ENCODE measurements at places on chromosomes 6 and 20. TPM values are rescaled to one million over a fixed set of nuclear protein-coding genes. Genes with fewer than 3 reads are reported as not detected.

NR2E1 gene
- total RNA-seq = not detected

PTCHD4 gene
- 0.07 TPM for total RNA-seq

LZTS3 gene
- total RNA-seq = 2.7 TPM

RAE1 gene
- 65.9 TPM for total RNA-seq

KHDC1L gene
- total RNA-seq = 0.20 TPM

PRDM13 gene
- total RNA-seq = 1.1 TPM

ATP6V1G2 gene
- total RNA-seq = 0.40 TPM

SLC25A27 gene
- total RNA-seq = 1.0 TPM

TMEM30A gene
- total RNA-seq = 51.6 TPM

OTOR gene
- total RNA-seq = not detected

BANF2 gene
- total RNA-seq = not detected

C6orf62 gene
- 54.0 TPM for total RNA-seq

PTCRA gene
- total RNA-seq = not detected

SLCO4A1 gene
- 10.2 TPM for total RNA-seq

COL11A2 gene
- 0.72 TPM for total RNA-seq

FNDC1 gene
- 0.21 TPM for total RNA-seq

DAAM2 gene
- 0.02 TPM for total RNA-seq

TMEM14B gene
- 167 TPM for total RNA-seq

COX4I2 gene
- total RNA-seq = not detected

All from A549 treated with DMSO at 1 μM for 4 hours (cell line).